ENCODE measurements at places on chromosomes 16 and 17. TPM values are rescaled to one million over a fixed set of nuclear protein-coding genes. Genes with fewer than 3 reads are reported as not detected.

Gene HAPSTR1
- total RNA-seq: 97.7 TPM

Gene TNK1
- total RNA-seq: 1.6 TPM

DNA sequence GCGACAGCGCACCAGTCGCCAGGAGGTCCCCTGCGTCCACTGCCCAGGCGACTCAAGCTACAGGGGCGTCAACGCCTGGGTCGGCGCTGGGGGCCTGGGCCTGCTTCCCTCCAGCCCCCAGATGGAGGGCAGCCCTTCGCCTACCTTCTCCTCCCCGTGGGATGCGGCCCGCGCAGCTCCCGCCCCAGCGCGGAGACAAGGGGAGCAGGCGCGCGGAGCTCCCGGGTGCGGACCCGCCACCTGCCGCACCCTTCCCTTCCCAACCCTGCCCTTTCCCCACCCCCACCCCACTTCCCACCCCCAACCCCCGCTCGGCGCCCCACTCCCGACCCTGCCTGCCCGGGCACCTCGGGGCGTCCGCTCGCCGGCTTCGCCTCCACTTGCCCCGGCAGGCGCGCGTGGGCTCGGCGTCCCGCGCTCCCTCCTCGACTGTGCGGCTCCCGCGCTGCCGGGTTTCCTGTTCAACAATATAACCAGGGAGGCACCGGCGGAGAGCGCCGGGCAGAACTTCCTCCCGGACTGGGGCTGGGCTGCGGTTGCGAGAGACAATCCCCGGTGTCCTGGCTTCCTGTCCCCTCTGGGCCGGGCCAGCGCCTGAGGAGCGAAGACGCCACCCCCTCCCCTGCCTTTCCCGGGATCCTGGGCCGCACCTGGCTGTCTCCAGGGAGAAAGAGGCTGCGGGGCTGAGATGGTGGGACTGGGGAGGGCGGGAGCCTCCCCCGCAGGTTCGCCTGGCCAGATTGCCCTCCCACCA, at the start of gene ARHGAP27:
TSS of gene ARHGAP27 (minus strand) at position 466 of the 754 bp plus-strand sequence. CDS start 2,591 bp downstream, outside the sequence.
- H3K36me3 ChIP-seq: no peaks in the 10 kb centered on the region
- DNase-seq: no peak
- H3K27ac ChIP-seq: no peak within 1 kb of the TSS
- H3K4me3 ChIP-seq: peak within 1 kb of the TSS; percentile 52

- no peak overlapping the region for H3K4me3 ChIP-seq
- peaks cover 5% of the 10 kb centered on the region for H3K4me1 ChIP-seq
- H3K27ac ChIP-seq: no peak overlapping the region
- no peaks in the 10 kb centered on the region for H3K36me3 ChIP-seq
- no peak for DNase-seq
Observed at GRCh38 chr17:14334919-14335318, 34.0 kb downstream of the HS3ST3B1 start.

Measured in astrocyte (in vitro differentiated cells and primary cell).